ENCODE measurements at places on chromosomes 1 and 21.

- DNase-seq = no peak
These were observed 81.8 kb downstream of the LAMC2 start for GRCh38 chr1:183267646-183268431.

- DNase-seq = no peak
These were observed 13.3 kb upstream of the VASH2 start for GRCh38 chr1:212937034-212937433.

DNA sequence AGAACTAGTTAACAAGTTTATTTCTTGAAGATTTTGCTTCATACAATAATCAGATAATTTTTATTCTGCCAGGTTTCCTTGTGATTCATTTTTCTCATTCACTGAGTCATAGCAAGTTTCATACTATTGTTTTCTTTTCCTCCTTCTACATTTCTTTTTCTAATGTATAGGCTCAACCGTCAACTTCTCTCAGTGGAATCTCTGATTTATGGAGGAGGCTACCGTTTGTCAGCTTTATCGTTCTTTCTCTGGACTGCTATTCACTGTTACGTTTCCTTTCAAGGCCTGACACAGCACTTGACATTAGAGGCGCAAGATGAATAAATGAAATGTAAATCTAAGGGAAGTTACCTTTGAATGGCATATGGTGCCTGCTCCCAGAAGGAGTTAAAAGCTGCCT lies 284.3 kb upstream of the NR5A2 start:
- no peak for DNase-seq

- no peak for DNase-seq
These were observed 21.7 kb upstream of the ACTRT2 start for GRCh38 chr1:2999571-2999970.

GRCh38 chr1:180343921-180344769 lies 114.1 kb downstream of the LHX4 start:
- peak; percentile 18 for DNase-seq

- no peak for DNase-seq
These were observed 54.9 kb downstream of the CAPZB start for GRCh38 chr1:19430121-19431068.

- DNase-seq = no peak
These were observed 114.8 kb downstream of the BEND5 start for GRCh38 chr1:48661726-48662463.

GRCh38 chr1:169348383-169349036 lies 19.1 kb downstream of the NME7 start:
- peak; percentile 90 for DNase-seq

DNA sequence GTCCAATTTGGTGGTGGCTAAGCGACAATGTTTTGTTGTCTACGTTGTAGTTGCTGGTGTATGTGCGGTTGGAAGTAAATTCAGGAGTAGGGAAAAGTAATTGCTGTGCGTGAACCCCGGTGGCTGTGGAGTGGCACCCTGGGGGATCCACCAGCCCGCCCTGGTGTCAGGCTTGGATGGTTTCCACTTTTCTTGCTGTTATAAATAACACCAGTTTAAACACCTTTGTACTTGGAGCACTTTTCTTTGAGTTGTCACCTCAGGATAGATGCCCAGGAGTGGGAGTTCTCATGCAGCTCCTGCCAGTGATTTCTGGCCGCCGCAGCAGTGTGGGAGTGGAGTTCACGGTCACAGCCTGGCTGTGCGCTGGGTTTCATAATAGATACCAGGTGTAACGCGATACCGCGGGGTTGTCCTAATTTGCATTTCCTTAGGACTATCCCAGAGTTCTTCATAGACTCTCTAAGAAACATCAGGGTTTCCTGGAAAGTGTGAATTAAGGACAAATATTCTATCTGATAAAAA lies 12.8 kb upstream of the TMEM200B start:
- no peak for DNase-seq

DNA sequence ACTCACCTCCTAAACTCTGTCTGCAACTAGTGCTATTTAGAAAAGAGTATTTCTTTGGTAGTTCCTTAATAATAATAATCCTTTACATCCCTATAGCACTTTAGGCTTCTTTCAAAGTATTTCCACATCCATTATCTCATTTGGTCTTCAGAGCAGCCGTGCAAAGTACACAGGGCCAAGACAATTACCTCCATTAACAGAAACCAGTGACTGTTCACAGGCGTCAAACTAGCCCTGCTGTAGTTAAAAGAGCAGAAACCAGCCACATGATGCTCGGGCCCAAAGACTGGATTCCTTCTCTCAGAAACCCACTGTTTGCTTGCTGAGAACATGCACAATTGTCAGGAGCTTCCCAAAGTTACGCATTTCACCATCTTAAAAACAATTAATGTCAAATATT lies 396.0 kb upstream of the DAB1 start:
- no peak for DNase-seq

DNA sequence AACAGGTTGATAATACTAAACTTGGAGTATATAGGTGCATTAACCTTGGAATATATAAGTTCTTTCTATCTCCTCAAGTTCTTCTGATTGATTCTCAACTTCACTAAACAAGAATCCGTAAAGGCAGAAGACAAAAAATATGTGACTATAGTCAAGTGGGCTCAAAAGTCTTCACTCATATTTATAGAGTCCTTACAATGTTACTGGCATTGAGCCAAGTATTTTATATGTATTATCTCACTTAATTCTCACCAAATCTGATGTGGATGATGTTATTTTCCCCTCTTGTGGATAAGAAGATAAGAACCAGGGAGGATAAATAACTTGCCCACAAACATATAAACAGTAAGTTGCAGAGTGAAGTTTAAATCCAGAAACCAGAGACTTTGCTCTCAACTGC lies 486.9 kb downstream of the LRRIQ3 start:
- DNase-seq = no peak

DNA sequence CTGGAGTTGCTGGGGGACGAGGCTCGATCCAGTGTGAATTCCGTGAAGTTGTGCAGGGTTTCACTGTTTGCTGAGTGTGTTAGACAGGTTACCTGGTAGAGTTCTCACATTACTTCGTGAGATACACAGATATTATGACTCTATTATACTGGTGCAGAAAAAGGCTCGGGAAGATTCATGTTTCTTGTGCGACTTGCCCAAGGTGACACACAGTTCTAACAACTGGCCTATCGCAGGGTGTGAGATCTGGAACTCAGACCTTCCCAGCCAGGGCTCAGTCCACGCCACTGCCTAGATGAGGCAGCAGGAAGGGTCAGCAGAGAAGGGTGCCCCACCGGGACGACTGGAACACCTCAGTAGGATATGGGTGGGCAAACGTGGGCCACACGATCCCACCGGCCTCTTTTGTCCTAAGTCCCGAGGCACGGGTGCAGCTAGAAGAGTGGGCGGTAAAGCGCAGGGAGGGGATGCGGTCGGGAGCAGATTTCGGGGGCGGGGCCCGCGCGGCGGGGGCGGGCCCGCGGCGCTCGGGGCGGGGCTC lies 296 bp upstream of the RNPEP start:
- DNase-seq = peak; percentile 85

DNA sequence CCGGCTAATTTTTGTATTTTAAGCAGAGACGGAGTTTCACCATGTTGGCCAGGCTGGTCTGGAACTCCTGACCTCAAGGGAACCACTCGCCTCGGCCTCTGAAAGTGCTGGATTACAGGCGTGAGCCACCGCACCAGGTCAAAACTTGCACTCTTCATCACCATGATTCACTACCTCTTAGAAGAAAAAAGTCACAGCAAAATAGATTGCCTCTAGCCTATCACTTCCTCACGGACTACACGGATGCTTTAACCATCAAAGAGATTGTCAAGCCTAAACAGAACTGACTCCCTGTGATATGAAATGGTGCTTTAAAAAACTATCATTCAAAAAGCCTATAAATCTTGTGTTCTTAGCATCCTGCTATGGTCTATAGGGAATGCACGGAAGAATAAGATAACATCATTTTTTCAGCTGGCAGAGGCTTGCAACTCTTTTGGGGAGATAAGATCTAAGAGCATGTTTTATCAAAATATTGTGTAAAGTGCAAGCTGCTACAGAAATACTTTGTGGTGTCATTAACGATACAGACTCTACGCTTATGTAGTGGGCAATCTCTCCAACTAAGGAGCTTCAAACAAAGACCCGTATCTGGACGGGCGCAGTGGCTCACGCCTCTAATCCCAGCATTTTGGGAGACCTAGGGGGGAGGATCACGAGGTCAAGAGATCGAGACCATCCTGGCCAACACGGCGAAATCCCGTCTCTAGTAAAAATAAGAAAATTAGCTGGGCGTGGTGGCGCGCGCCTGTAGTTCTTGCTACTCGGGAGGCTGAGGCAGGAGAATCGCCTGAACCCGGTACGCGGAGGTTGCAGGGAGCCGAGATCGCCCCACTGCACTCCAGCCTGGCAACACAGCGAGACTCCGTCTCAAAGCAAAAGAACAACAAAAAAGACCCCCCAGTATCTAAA lies 966 bp downstream of the TFB2M start:
- no peak for DNase-seq

GRCh38 chr1:48870596-48870995 lies 93.9 kb upstream of the BEND5 start:
- peak; percentile 39 for DNase-seq

DNA sequence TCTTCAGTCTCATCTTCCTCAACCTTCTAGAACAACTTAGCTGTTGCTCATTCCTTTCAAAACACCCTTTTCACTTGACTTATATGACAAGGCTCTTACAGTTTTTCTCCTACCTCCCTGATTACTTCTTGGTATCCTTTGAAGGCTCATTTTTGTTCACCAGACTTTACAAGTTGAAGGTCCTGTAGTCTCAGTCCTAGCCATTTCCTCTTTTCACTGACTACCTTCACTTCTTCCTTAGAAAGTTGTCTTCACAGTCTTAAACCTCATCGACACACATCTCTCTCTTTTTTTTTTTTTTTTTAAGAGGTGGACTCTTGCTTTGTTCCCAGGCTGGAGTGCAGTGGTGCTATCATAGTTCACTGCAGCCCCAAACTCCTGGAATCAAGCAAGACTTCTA lies 6.6 kb upstream of the TP53BP2 start:
- DNase-seq = no peak

GRCh38 chr1:223264983-223265908 lies 98.7 kb downstream of the SUSD4 start:
- no peak for DNase-seq

GRCh38 chr1:205354259-205355074 lies 2.3 kb downstream of the KLHDC8A start:
- peak; percentile 92 for DNase-seq

DNA sequence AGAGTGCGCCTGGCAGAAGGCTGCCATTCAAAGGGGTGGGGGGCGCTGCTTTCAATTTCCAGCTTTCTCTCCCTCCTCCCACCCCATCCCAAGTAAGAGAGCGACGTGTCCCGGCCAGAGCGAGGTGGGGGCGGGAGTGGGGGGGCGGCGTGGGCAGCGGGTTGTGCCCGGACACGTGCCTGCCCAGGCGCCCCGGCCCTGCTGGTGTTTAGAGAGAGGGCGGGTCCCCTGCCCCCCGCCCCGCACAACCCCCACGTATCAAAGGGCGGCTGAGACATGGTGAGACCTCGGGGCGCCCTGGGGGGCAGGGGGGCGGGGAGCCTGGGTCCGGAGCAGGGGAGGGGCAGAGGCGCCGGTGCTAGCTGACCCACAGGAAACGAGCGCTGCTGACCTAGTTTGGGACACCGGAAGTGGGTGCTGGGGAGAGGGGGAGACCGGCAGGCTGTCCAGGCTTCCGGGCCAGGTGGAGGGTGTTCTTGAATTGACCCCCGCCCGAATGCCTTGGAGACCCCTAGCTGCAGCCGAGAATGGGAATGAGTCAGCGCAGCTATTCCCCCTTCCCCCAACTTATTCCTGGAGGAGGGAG lies 1.3 kb downstream of the ZBTB7B start:
- peak; percentile 69 for DNase-seq

GRCh38 chr1:111082421-111083203 lies 57.3 kb downstream of the DRAM2 start:
- DNase-seq = no peak

DNA sequence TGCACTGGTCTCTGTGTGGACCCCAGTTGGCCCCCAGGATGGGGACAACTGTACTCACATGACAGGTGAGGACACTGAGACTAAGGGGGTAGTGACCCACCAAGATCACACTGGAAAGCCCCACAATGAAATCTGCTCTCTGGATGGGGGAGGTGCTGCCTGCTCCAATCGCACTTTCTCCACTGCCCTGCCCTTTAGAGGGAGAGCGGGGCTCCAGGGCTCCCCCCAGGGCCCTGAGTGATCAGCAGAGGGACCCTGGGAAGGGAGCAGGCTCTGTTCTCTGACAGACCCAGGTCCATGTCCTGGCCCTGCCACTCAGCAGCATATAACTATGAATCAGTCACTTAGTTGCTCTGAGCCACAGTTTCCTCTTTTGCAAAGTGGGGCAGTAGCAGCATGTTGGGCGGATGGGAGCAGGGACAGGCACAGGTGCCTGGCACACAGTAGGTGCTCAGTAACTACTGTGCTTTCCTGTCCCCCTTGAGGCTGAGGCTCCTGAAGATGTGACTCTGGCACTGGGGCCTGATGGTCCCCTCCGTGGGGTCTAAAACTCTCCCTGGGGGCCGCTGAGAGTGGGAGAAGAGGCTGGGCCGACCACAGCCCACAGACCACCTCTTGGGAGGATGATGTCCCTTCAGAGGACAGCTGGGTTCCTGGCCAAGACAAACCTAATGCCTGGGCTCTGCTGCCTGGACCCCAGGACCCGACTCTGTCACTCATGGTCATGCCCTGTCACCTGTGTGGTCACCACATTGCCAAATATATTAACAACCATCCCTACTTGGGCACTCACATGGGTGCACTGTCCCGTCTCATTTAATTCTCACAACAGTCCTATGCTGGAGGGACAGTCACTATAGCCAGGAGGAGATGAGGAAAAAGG lies 222.7 kb downstream of the PTPRU start:
- DNase-seq = no peak

DNA sequence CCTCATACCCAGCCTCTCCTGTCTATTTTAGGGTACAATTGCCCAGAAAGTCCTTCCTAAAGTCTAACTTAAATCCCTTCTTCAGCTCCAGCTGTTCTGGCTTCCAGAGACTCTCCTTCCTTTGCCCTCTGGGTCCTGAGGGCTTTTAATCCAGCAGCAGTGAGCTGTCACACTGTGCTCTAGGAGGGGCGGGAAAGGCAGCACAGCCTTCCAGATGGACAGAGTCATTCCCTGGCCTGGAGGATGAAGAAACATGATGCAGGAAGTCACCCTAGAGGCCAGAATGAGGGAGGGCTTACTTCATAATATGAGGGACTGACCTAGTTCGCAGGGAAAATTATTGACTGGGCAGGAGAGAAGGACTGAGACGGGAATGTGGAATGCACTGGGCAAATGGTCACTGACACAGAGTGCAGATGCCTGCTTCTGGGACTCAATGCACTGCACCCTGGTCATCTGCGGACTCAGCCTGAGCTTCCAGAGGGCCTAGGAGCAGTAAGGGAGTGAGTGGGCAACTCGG lies 1.3 kb downstream of the SH2D2A start:
- DNase-seq = peak; percentile 85

GRCh38 chr1:203701606-203702005 lies 63.4 kb upstream of the LAX1 start:
- DNase-seq = no peak

All from eye (tissue), 1 donor.